ELF-1 (cell line): ENCODE measurements at places on chromosomes 4 and X.
A peak's percentile ranks its signal among the peaks of the same experiment; 100 is the strongest.

DNA sequence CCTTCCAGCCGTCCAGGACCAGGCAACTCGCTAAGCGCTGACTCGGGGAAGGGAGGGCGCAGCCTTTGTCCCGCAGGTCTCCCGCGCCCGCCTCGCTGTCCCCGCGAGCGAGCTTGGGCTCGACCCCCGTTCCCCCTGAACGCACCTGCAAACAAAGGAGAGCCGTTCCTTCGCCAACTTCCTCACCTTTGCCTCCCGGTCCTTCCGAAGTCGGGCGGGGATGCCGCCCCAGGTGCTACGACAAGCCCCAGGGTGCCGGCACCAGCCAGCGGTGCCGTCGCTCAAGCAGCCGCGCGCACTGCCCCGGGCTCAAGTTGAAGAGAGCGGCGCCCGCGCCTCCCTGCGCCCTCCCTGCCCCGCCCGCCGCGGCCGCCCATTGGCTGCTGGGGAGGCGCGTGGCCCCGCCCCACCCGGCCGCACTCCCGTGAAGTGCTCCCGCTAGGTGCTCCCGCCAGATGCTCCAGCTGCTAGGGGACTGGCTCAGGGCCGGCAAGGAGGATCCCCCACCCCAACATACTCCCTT lies 107.1 kb downstream of the NSUN7 start:
- DNase-seq: peak; percentile 91

DNA sequence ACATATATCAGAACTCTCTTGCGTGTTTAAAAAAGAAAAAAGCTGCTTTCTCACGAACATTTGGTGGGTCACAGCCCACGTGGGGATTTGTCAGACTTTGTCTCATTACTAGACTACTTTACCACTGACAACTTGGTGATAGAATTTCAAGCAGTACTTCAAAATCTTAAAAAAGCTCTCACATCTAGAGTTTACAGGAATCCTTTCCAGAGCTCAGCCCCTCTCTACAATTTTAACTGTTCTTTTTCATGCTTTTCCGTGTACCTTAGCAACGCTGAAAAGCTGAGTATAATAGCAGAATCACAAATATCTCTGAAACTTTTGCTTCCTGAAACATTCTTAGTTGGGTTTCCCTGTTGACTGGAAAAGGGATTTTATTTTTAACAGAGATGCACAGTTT lies 50.2 kb downstream of the SMAD1 start:
- no peak for DNase-seq

- no peak for DNase-seq
Observed at GRCh38 chr4:55359397-55359916, 13.4 kb downstream of the SRD5A3 start.

DNA sequence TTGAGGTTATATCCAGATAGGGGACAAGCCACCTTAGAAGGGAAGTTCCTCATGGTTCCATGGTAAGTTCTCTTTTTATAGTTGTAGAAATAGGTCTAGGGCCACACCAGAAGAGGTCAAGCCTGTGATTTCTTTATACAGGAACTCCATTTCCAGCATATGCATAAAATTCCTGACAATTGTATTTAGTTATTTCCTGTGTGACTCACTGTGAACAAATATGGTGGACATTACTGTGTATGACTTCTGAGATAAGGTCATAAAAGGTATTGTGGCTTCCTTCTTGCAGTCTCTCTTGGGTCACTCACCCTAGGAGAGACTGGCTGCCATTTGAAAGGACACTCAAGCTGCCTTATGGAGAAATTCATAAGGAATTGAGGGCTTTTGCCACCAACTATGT lies 2.2 kb upstream of the C4orf36 start:
- DNase-seq: no peak

GRCh38 chr4:110635163-110635865 lies 12.4 kb upstream of the PITX2 start:
- no peak for DNase-seq

DNA sequence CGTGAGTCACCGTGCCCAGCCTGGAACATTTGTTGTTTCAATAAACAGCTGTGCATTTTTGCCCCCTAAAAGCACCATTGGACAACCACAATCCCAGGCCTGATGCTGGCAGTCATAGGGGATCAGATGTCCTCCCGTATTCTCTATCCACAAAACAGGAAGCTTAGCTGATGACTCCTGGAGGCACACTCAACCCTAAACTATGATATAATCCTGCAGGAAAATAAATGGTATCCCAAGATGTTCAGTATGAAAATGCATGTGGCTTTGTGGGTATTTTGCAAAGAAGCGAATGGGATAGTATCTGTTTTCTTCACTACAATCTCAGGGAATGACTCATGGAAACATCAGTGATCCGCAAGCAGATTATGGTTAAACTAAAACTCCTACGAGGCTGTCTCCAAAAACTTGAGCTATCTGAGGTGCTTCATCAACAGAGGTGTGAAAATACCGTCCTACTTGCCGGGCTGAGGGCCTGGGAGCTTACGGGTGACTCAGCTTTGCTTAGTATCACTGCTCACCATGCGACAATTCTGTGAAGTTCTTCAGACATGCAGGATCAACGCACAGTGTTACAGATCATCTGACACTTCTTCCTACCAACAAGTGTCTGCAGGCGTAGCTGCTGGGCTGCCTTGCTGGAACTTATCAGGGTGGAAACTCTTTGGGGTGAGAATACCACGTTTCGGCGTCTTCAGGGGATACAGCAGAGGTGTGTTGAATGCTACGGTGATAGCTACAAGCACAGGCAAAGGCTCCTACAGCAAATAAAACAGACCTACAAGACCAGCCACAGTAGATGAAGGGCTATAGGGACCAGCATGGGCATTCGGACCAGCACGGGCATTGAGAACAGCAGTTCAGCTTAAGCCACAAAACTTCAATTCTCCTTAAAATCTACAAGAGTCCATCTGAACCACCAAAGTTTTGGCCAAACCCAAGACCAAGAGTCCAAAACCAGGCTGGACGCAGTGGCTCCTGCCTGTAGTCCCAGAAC lies 148.5 kb downstream of the DHRSX start:
- DNase-seq: peak; percentile 23

- peak; percentile 29 for DNase-seq
Observed at GRCh38 chr4:107035819-107036583, at the start of gene DKK2. Gene DKK2 (minus strand): TSS chr4:107036313. CDS start chr4:107035591, 722 bp downstream.

DNA sequence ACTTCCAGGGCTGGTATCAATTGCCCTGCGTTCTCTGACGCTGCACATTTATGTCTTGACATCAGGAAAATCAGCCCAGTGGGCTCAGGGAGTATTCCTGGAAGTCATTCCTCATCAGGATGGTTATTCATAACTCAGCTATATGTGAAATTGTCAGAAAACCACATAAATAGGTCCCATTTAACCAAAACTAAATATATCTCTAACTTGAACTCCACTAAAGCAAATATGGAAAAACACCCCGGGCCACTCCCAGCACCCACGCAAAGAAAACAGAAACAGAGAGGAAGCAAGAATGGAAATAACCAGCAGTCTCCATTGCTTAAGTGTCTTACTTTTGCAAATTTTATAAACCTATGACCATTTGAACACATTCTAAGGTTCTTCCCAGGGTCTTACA lies 112.0 kb downstream of the IRF2 start:
- DNase-seq: no peak

GRCh38 chr4:116515959-116516358 lies 569.4 kb downstream of the TRAM1L1 start:
- DNase-seq: peak; percentile 70

DNA sequence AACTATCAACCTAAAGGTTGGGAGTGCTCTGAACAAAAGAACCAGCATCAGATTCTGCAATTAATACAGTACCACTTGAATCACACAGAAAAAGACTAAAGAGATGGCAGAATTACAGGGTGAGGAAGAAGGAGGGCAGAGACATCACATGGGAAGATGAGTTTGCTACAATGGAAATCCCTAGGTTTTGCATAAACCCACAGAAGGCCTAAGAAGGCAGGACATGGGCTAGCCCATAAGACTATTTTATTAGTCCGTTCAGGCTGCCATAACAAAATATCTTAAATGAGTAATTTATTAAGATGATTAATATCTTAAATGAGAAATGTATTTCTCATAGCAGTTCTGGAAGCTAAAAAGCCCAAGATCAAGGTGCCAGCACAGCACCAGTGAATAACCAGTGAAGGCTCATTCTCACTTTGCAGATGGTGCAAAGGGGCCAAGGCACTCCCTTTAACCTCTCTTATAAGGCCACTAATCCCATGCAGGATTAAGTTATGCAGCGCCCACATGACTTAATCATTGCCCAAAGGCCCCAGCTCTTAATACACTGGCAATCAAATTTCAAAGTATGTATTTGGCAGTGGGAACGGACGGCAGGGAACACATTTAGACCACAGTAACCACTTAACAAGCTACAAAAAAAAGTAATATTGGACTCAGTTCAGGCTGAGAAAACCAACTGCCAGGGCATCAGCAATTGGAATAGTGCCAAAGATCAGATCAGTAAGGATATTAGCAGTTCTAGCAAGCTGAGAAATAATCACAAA lies 47.6 kb upstream of the NEUROG2 start:
- DNase-seq: no peak

GRCh38 chr4:113349430-113349829 lies 300.0 kb downstream of the ANK2 start:
- DNase-seq: no peak
